Lung microvascular endothelial cell (primary cell): ENCODE measurements at places on chromosomes 3 and 15.
A peak's percentile ranks its signal among the peaks of the same experiment; 100 is the strongest.

GRCh38 chr3:16740515-16740914, 135.3 kb upstream of the DAZL start:
- no peak for DNase-seq

- DNase-seq = peak; percentile 93
Measured at GRCh38 chr3:15768421-15769255, 29.1 kb downstream of the ANKRD28 start.

DNA sequence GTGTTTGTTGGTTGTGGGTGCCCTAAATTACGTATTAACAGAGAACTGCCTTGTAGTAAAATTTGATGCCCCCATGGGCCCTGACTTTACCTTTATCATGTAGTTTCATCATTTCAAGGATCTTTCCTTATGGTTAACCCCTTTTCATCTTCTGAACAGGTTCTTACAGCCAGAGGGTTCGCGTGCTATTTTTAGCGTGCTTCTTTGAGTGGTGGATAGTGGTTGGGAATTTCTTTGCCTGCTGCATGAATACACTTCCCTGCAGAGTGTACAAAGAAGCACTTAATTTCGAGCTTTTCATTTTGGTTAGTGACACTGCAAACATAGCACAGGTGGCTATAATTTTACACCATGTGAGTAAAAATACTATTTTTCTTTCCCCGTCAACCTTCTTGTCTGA, 231.8 kb downstream of the ROBO2 start:
- DNase-seq = no peak

GRCh38 chr3:190269101-190269500, 53.1 kb downstream of the CLDN1 start:
- no peak for DNase-seq

DNA sequence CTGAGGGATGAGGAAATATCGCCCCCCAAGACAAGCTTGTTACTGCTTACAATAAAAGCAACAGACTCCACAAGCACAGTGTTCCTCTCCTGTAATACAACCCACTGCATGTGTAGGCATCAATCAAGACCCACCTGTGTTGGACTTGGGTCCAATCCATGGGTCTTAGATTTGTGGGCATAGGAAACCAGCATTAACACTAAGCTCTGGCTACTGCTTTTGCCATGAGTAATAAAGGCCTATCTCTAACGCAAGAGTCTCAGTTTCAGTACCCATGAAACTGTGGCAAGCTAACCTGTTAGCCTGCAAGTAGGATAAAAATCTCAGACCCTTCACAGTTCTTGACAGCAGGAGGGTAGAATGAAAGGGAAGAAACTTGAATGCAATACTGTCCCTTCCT, 5.2 kb upstream of the EIF1B start:
- no peak for DNase-seq

- no peak for DNase-seq
Measured at GRCh38 chr3:79473993-79474392, 293.8 kb downstream of the ROBO1 start.

GRCh38 chr15:51377038-51377786, 35.8 kb downstream of the GLDN start:
- DNase-seq = no peak

DNA sequence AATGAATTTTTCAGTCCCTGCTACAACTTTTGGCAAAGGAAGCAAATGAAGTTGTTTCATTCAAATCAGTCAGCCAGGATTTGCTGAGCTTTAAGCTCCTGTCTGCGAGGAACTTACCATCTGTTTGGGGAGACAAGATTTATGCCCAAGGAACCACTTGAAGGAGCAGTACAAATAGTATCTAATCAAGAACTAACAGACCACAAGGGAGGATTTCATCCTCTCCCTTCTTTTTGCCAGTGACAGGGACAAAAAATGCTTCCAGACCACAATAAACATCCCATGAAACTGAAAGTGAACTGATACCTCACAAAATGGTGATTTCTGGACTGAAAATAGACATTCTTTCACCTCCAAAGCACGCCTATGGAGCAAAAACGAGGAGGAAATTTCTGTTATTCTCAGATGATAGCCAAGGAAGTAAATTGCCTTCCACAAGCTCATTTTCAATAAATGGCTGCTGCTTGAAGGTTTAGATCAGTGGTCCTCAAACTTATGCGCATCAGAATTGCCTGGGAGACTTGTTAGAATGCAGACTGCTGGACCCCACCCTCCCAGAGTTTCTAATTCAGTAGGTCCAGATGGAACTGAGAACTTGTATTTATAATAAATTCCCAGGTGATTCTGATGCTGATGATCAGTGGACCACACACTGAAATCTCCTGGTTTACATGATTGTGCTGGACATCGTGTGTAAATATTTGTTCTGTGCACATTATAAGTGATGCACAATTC, 202.4 kb upstream of the GADL1 start:
- DNase-seq = no peak

- no peak for DNase-seq
Measured at GRCh38 chr3:50502225-50502583, 1.2 kb downstream of the CACNA2D2 start.

DNA sequence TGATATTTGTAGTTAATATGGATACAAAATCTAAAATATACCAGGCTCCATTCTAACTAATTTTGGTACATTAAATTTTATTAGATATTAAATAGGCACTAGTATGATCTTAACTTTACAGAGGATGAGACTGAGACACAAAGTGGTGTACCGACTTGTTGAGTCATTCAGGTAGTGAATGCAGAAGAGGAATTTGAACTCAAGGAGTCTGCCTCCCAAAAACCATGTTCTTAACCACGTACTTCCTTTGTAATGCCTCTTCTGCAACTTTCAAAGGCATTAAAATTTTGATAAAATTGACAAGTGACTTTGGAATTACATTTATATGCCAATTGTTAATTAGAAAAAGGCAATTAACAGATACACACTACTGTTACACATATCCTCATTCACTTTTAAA, 61.8 kb downstream of the ZBBX start:
- no peak for DNase-seq

DNA sequence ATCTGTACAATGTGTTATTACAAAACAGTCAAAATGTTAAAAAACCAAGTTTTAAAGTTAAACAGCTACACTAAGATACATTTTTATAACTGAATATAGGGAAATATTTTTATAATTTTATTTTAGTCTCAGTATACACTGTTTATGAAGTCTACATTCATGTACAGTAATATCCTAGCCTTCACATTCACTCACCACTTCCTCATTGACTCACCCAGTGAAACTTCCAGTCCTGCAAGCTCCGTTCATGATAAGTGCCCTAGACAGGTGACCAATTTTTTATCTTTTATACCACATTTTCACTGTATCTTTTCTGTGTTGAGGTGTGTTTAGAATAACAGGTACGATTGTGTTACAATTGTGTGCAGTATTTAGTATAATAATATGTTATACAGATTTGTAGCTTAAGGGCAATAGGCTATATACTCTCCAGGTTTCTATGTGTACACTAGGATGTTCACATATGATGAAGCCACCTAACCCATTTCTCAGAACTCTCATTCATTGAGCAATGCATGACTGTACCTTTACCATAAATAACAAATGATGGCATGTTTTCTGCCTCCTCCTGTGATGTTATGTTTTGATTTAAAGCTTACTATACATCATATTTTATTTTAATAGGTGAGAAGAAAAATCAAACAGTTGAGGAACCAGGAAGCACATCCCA, 388.4 kb upstream of the NDN start:
- no peak for DNase-seq

DNA sequence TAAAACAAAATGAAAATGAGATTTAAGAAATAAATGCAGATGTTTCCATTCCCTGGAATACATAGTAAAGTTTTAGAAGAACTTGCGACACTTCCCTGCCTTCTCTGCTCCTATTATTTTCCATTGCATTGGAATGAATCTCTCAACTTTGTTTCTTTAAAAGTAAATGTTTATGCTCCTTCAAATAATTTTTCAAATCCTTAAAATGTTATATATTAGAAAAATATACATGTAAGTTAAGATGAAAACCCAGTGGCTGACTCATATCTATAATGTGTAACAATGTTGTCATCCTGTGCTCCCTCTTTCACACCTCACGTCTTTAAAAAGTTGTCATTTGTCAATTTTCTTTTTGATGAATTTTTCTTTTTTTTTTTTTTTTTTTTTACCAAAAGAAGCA, 3.6 kb downstream of the RBMS3 start:
- peak; percentile 11 for DNase-seq

DNA sequence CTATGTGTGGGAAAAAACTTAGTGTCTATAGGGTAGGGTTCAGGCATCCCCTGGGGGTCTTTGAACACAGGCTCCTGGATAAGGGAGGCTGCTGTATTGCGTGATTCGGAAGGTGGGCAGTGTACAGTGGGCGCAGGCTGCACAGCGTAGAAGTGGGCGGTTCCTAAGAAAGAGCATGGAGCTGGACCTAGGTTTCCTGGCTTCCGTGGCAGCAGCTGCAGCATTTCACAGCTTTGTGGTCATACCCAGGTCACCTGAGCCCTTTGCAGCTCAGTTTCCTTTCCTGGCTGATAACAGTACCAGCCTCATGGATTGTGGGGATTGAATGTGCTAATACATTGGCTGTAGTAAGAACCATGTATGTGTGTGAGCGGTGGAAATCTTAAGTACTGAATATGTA, 22.2 kb downstream of the CFAP100 start:
- no peak for DNase-seq

DNA sequence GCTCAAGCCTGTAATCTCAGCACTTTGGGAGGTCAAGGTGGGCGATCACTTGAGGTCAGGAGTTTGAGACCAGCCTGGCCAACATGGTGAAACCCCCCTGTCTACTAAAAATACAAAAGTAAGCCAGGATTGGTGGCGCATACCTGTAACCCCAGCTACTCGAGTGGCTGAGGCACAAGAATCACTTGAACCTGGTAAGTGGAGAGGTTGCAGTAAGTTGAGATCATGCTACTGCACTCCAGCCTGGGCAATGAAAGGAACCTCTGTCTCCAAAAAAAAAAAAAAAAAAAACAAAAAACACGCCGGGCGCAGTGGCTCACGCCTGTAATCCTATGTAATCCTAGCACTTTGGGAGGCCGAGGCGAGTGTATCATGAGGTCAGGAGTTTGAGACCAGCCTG, 18.9 kb upstream of the AP4E1 start:
- DNase-seq = no peak

DNA sequence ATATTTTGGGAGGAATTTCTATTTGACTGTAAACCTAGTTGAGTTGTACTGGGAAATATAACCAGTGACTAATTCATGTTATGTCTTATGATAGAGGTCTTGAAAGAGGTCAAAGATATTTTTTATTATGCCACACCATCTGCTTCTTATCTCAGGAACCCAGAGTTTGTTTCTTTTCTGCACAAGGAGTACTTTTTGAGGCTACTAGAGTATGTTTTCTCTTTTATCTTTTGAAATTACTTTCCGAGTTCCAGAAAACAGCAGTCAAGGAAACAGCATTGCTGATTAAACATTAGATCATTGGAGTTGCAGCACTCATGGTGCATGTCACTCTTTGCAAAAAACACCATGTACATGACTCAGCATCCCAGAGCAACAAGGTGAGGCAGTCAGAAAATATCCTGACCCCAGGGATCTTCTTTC, 645.8 kb upstream of the NR2F2 start:
- DNase-seq = peak; percentile 66

- no peak for DNase-seq
Measured at GRCh38 chr15:50697109-50697797, 10.7 kb upstream of the TRPM7 start.

DNA sequence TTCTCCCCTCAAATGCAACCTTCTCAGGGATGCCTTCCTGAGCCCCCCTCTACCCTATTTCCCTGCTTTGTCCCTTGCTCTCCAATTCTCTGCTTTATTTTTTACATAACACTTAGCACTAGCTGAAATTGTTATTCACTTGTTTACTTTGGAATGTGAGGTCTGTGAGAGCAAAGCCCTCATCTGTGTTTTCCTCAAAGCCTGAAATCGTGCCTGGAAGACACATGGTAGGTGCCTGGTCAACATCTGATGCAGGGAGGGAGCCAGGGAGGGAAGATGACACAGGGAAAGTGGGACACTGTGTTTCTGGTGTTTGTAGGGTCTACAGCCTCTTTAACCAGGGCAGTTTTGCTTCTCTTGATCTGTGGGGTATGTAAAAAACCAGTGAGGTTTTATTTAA, 23.6 kb downstream of the EIF2AK4 start:
- no peak for DNase-seq

DNA sequence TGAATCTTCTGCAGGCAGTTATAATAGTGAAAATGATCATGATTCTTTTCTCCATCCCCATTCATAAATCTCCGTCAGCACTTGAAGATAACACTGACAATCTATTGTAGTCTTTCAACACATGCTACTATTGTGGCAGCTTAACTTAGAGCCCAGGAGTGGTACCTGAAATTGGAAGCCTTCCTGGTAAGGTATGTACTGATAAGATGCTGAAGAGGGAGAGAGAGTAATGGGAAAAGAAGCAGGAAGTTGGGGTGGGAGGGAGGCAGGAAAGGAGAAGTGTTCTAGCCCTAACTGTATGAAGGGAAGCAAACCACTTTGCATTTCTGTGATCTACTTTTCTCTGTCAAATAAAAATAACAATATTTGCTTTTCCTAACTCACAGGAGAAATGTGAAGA, 197.4 kb upstream of the RORA start:
- no peak for DNase-seq
